ENCODE measurements at places on chromosomes 3 and 15. TPM values are rescaled to one million over a fixed set of nuclear protein-coding genes. Genes with fewer than 3 reads are reported as not detected.

The LTF gene
- total RNA-seq, result 282 TPM

The EFHB gene
- not detected for total RNA-seq

The IL17RE gene
- 11.5 TPM for total RNA-seq

The HIGD1A gene
- total RNA-seq, result 131 TPM

The RAP2B gene
- total RNA-seq, result 21.0 TPM

The TRPM1 gene
- not detected for total RNA-seq

The PIGX gene
- total RNA-seq, result 28.2 TPM

The DPPA4 gene
- total RNA-seq, result not detected

The COL6A5 gene
- not detected for total RNA-seq

The IL5RA gene
- 0.98 TPM for total RNA-seq

The WDR93 gene
- total RNA-seq, result 0.98 TPM

The GOLGA8G gene
- not detected for total RNA-seq

DNA sequence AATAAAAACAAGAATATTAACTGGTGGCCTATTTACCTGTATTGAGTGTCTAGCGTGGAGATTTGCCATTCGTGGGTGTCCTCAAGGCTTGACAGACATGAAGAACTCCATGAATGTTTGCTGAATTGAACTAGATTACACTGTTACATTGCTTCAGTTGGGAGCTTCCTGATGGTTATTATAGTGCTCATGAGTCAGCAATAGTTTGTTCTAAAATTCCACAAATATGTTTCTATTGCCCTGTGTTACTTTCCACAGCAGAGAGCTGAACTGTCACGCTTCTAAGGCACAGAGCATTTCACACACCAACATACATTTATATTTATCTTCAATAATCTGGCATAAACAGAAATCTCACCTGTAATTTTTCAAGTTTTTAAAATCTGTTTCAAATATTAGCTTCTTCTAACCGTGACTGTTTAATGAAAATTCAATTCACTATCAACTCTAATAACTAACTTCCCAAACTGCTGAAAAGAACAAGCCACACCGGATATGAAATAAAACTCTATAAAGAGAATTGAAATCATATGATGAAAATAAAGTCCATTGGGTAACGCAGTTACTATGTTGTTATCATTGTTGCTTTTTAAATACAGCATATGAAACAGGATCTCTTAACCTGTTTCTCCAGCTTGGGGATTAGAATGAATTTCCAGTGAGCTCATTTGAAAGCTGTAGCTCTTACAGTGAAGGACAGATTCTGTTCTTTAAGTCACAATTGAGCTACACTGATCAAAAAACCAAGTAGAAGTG, 61.2 kb upstream of the MCF2L2 start:
- DNase-seq, result no peak

DNA sequence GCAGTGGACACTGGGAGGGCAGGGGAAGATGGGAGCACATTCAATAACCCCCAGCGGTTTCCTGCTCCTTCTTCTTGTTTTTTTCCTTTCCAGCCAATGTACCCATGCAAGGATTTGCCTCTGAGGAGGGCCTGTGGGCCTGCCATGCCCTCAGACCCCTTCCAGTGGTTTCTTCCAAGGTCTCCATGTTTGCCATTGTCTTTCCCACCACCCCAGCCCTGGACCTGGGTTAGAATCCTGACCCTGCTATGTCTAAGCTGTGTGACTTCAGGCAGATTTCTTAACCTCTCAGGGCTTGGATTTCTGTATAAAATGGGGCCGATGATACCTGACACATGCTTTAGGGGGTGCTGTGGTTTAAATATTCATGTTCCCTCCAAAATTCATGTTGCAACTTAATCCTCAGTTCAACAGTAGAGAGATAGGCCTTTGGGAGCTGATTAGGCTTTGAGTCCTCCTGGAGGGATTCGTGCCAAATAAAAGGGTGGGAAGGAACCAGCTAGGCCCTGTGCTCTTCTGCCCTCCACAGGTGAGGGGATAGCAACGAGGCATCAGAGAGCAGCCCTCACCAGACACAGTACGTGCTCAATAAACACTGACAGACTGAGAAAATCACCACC, 46.3 kb upstream of the FLNB start:
- no peak for DNase-seq

DNA sequence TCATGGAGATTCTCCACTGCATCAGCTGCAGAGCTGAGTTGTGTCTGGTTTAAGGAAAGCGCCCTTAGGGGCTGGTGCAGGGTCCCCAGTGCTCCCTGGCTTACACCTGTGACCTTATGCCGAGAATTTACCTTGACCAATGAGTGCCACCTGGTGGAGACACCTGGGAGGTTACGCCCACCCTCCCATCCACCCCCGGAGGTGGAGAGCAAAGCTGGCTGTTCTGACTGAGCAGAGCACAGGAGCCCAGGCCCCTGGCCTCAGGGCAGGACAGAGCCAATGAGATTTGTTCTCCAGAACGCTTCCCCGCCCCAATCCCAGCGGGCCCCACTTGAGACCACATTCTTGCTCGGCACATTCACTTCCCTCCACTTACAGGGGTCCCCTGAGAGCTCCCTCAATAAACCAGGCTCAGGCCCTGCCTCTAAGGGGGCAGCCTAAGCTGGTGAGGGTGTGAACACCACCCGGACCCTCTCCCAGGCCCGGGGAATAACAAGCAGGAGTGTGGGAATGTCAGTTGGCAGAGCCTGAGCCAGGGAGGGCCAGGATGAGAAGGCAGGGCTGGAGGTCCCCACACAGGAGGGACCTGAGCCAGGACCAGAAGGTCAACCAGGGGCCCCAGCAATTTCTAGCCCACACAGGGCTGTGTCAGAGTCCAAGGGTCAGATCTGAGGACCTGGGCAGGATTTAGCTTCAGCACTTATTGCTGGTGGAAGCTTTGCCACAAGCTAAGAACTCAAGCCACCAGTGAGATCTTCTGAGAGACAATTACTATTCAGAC, 117.1 kb downstream of the TPRA1 start:
- DNase-seq, result no peak

- DNase-seq, result no peak
Observed at GRCh38 chr3:100089812-100090668, 24.3 kb downstream of the FILIP1L start.

GRCh38 chr3:140913728-140914127, 27.9 kb upstream of the SLC25A36 start:
- DNase-seq, result no peak

GRCh38 chr3:184537885-184538665, 23.5 kb upstream of the EPHB3 start:
- no peak for DNase-seq

DNA sequence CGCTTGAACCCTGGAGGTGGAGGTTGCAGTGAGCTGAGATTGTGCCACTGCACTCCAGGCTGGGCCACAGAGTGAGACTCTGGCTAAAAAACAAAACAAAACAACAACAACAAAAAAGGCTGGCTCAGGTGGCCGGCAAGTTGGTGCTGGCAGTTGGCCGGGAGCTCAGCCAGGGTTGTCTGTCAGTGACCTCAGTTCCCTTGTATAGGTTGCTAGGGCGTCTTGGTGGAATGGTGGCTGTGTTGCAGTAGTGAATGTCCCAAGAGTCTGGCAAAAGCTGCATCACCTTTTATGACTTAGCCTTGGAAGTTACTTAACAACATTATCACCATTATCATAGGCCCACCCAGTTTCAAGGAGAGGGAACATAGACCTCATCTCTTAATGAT, 40.6 kb downstream of the ASB7 start:
- no peak for DNase-seq

- DNase-seq, result peak; percentile 54
Observed at GRCh38 chr3:107523539-107524325, 970 bp downstream of the BBX start.

GRCh38 chr3:42535981-42536784, 33.7 kb downstream of the VIPR1 start:
- no peak for DNase-seq

DNA sequence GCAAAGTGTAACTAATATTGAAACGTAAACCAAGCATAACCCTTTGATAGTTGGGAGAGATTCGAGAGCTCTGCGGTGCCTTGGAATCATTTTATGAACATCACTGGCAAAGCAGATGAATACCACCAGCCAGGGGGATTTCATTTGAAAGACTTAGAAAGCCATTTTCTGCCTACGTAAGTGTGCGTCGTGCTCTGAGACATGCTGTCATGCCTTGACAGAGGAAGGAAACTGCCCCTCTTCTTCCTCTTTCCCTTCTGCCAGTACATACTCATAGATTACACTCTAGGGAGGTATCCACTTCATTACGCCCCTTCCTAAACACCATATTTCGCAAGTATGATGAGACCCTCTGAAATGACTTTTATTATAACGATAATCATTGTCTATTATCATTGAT, 3.3 kb upstream of the MTHFS start:
- no peak for DNase-seq

DNA sequence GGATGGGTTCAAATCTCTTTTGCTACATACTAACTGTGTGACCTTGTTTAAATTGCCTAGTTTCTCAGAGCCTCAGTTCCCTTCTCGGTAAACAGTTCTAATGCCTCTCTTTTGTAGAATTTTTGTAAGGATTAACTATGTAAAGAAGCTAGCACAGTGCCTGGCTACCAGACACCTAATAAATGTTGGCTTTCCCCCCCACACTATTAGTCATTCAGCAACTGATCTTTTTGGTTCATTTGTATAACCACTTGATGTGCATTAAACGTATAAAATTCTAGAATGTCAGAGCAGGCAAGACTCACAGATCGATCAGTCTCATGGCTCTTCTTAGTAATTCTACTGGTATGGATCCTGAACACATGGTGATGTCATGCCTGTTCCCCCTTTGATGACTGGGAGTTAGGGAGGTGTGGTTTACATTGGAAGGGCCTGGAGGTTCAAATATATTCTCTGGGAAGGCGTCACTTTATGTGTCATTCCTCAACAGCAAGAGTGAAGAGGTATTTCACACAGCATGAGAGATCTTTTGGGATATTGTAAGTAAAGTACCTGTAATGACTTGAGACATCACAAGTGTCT, 6.5 kb downstream of the TAGLN3 start:
- DNase-seq, result no peak

- no peak for DNase-seq
Observed at GRCh38 chr3:484341-484740, 287.8 kb downstream of the CHL1 start.

GRCh38 chr3:57910990-57911389, 97.2 kb upstream of the FLNB start:
- DNase-seq, result no peak

DNA sequence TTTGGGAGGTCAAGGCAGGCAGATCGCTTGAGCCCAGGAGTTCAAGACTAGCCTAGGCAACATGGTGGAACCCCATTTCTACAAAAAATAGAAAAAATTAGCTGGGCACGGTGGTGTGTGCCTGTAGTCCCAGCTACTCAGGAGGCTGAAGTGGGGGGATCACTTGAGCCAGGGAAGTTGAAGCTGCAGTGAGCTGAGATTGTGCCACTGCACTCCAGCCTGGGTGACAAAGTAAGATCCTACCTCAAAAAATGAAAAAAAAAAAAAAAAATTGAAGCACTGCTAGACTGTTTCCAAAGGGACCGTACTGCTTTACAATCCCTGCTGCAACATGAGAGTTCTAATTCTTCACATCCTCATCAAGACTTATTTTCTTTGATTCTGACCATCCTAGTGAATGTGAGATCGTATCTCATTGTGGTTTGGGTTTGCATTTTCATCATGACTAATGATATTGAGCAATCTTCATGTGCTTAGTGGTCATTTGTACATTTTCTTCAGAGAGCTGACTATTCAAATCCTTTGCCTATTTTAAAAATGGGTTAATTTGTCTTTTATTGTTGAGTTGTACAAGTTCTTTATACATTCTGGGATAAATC, 10.8 kb downstream of the CMTM8 start:
- no peak for DNase-seq

DNA sequence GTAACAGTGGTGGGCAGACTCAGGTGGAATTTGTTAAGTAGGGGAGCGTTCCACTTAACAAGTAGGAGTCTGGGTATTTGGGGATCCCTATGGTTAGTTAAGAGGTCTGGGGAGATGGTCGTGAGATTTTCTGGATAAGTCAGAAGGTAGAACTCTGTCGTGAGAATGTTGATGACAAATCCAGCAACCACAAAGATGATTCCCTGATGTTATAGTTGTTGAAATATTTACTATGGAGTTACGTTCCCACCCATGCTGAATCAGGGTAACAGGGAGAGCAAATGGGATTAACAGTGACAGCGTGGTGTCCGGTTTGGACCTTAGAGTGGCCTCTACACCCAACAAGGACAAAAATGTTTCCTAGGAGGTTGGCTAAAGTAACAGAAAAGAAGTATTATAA, 110.8 kb downstream of the MFSD1 start:
- no peak for DNase-seq

DNA sequence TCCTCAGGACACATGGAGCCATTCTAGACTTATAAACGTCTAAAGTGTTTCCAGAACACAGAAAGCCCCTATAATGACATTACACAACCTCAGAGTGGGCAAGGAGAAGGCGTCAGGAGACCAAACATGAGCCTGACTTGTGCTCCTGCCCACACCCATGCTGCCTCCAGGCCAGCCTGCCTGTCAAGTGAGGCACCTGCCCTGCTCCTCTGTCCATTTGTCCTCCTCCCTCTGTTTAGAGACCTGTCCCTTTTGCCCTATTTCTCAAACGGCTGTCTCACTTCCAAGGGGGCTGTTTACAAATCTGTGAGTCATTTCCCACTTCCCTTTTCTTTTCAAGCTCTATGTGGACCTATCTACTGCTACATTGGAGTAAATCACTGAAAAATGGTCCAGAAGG, 21.0 kb downstream of the ZDHHC3 start:
- no peak for DNase-seq

DNA sequence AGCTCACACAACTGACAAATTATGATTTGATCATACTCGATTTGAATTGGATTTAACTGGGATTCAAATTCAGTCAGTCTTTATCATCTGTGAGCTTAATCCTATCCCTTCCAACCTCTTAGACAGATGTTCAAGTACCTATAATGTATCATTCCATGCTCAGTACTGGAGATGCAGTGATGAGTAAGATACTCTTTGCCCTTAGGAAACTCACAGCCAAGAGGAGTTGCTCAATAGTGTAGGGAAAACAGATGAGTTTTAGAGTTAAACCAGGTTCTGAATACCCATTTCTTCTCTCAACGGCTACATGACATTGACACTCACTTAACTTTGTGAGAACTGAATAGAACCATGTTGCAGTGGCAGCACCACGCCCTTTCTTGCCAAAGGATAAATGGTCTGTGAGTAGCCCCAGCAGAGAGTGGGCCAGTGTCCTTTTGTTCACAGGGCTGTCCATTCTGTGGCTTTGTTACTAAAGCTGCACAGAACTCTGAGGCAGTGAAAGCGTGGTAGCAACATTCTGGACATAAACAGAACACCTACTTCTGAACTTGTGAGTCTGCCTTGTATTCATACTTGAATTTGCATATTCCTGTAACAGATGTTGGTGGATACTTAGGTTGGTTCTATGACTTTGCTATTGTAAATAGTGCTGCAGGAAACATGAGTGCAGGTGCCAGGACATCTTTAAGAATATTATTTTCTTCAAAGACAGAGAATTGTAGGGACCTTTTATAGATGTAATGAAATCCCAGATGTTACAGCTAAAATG, 91.6 kb downstream of the RASA2 start:
- no peak for DNase-seq

- no peak for DNase-seq
Observed at GRCh38 chr3:37441689-37442088, 267.3 kb upstream of the LRRFIP2 start.

GRCh38 chr3:19384868-19385267, 236.6 kb downstream of the KCNH8 start:
- DNase-seq, result no peak
